ENCODE measurements at places on chromosomes 6 and 20.

DNA sequence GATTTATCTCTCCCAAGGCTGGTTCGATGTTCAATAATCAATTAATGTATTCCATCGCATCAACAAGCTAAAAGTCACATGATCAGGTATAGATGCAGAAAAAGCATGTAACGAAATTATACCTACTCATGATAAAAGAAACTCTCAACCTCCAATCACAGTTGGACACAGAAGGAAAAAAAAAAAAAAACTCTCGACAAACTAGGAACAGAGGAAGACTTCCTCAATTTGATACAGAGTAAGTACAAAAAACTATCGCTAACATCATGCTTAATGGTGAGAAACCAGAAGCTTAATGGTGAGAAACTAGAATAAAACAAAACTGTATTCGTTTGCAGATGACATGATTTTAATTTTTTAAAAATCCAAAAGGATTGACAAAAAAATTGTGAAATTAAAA lies 62.0 kb upstream of the SMIM29 start:
- no peak for DNase-seq

DNA sequence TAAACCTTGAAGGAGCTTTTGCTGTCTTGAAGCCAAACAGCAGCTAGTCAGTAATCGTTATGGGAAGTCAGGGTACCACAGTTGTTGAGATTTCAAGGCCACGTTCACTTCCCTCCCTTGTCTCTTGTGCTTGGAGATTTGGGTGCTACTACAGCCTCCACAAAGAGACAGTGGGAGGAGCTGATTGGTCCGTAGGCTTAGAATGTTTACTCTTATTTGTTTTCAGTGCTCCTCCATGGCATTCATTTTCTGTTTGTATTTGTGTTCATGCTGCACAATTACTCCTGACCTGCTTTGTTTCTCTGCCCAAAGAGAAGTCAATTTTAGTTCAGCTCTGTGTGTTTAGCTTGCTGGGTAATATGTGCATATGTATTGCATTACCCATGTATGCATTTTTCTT lies 147.7 kb downstream of the PRL start:
- no peak for DNase-seq

DNA sequence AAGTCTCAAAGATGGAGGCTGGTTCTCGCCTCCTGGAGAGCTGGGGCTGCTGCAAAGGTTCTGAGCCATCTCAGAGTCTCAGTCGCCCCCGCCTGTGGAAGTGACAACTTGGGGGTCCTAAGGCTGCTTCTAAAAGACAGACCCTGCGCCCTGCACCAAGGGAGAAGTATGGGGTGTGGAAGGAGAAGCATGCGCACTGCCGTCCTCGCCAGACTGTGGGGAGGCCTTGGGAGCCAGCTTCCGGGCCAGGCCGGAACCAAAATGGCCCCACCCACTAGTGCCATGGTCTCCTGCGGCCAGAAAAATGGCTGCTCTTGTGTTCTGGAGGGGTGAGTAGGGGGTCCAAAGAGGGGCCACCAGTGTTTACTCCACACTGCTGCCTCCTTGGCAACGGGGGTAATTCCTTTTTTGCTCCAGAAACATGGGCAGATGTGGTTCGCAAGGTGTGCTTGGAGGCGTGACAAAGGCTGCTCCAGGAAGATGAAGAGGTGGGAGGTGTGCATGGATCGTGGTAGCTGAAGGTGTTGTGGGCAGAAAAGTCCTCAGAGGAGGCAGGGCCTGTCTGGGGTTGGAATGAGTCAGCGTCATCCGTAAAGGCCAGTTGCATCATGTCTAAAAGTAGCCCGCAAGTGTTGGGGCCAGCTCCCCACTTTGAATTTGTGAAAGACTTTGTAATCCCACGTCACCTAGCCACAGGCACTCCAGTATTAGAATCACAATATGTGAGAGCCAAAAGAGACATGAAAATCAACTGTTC lies 329.8 kb upstream of the SOX4 start:
- DNase-seq: no peak

DNA sequence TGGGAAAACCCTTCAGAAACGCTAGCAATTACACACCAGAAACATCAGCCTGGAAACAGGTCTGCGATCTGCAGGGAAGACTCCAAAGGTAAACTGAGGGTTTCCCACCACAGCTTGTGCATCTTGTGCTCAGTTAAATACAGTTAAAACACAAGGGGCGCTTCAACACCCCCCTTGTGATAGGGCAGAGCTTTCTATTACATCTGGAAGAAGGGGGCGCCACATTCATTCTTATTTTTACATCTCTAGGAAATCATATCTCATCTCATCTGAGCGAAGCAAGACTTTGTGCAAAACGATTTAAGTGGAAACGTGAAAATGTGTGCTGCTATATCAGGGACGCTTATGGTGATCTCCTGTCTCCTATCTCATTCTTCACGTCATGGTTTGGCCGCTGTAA lies 58.5 kb downstream of the PRND start:
- DNase-seq: no peak

DNA sequence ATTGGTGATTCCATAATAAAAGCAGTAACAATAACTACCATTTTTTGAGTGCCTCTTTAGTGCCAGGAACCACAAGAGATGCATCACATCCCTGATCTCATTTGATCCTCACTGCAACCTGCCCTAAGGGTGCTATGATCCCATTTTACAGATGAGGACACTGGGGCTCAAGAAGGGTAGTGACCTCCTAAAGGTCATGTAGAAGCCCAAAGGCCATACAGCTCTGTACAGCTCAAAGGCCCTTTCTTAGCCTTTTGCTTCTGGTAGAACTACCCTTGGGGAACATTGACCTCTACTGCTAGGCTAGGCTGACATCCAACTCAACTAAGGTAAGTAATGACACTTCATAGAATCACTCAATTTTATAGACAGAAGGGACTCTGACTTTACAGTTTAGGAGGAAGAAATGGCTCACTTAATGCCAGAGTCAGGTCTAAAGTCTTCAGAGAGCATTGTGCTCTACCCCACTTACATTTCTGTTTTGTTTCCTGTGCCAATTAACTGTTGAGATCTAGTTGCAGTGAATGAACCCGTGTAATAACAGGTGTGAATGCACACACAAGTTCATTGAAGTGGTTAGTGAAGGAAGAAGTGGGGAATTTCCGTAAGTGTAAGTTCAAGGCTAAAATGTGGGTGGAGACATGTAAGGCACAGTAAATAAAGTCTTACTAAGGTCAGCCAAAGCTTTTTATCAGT lies 10.7 kb downstream of the SLC9A8 start:
- DNase-seq: no peak

GRCh38 chr20:58636396-58636982 lies 14.6 kb upstream of the STX16 start:
- DNase-seq: no peak

DNA sequence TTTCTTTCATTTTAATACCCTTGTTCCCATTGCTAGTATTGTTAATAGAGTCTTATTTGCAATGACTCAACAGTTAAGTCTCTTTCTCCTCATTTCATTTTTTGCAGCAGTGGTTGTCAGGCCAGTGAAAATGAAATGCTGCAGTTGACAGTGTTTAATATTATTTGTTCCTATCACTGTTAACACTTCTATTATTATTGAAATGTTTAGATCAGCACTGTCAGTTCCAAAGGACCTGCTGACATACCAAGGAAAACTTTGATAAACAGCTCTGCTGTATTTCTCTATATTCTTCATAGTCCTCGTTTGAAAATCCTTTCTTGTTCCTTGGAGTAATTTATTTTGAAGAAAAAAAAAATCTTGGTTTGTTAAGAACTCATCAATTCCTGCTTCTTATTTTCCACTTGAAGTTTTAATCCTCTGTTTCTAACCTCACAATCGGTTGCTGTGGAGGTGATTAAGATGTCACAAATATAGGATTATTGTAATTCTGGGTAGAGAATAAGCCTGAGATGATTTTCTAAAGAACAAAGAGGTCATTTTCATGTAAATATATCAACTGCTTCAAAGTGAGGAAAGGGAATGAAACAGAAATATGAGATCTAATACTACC lies 1065.9 kb upstream of the CITED2 start:
- DNase-seq: no peak

DNA sequence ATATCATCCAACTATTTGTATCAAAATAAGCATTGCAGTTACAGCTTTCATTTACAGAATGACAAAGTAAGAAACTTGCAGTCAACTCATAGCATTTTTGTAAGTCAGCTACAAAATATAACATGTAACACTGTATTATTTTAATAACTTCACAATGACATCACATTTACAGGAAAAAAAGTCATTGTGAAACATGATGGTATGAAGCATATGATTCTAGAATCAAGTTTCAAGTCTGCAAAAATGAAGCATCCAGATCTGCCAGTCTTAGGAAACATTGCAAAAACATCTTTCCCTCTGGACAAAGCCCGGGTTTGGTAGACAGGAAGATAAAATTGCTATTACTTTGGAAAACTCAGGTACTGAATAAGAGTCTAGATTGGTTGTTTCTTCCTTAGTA lies 263.9 kb upstream of the NT5E start:
- no peak for DNase-seq

DNA sequence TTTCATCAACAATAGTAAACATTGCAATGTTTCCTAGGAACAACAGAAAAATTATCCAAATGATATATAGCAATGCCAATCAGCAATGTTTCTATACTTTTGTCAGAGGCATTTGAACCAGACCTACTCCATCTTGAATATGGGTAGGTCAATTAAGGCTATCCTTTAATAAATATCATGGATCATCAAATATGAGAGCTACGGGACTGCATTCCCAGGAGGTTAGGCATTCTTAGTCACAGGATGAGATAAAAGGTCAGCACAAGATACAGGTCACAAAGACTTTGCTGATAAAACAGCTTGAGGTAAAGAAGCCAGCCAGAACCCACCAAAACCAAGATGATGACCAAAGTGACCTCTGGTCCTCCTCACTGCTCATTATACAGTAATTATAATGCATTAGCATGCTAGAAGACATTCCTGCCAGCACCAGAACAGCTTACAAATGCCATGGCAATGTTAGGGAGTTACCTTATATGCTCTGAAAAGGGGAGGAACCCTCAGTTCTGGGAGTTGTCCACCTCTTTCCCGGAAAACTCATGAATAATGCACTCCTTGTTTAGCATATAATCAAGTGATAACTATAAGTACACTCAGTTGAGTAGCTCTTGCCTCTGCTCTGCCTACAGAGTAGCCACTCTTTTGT lies 8.6 kb upstream of the SERPINB6 start:
- no peak for DNase-seq

DNA sequence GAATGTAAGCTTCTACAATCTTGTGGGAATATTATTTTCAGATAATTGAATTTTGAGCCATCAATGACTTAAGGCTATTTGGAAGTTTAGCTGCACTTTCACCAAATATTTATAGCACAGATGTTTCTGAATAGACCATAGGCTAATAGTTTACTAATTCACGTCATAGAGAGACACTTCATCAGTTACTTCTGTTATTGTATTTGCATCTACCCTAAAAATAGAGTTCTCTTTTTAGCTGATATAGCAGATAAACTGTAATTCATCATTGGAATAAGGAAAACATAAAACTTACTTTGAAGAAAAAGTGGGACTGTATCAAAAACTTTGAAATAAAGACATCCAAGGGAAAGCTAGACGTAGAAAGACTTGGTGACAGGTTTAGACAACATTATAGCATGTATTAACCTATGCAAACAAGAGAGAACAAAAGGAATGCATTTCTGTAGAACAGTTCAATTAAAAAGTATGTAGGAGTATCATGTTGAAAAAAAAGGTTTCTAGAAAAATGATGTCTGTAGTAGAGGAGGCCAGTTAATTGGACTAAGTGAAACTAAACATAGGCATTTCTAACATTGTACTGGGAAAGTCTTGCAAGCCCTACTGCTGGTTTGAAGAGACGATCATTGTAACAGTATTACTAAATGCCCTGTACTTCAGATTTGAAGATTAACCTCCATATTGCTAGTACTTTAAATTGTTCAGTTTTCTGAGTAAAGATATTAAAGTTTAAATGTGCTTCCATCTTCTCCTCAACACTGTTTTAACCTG lies 123.3 kb downstream of the ZFAND3 start:
- no peak for DNase-seq

DNA sequence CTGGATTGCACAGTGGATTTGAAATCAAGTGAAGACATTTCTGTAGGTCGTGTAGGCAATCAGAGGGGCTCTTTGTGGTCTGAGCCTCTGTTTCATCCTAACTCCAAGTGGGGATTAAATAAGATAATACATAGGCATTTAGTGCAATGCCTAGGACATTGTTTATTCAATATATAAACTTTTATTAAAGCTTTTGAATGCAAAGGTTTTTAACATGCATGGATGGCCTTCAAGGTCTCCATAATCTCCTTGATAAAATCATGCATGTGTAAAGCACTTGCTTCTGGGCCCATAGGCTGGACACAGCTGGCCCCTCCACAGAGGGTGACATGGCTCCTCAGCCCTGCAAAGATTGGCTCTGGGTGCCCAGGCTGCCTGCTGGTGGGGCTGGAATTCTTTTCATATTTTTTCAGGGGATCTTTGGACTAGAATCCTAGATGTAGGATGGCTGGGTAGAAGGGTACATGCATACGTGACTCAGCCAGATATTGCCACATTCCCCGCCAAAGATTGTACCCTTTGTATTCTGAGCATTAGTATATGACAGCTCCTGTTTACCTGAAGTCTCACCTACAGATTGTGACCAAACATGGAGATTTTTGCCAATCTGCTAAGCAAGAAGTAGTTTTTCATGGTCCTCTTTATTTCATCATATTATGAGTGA lies 19.0 kb upstream of the AVP start:
- DNase-seq: no peak

DNA sequence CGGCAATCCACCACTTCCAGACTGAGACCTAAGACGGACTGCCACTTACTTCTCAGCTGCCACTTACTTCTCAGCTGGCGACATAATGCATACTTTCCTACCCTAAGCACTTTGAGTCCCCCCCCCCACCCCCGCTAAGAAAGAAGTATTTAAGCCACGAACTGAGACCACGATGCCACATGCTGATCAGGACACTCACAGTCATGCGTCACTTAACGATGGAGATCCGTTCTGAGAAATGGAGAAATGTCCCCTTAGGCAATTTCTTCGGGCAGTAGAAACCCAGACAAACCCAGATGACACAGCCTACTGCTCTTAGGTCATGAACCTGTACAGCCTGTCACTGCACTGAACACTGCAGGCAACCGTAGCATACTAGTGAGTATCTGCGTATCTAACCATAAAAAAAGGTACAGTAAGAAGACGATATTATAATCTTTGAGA lies 690 bp downstream of the IFNGR1 start:
- peak; percentile 7 for DNase-seq

GRCh38 chr6:43014434-43014909 lies 423 bp downstream of the KLHDC3 start:
- no peak for DNase-seq

DNA sequence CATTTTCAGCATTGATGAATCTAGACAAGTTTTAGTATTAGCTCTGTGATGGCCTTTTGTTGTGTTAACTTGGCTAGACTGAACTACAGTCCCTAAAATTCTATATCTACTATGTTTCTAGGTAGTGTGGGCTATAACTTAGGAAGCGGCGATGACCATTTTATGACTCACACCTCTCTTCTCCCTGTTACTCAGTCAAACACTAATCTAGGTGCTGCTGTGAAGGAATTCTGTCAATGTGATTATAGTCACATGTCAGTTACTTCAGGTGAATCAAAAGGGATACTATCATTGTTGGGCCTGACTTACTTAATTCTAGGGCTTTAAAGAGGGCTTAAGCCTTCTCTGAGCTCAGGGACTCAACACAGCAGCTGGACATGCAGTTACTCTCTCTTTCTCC lies 691.5 kb upstream of the MAP3K7 start:
- DNase-seq: no peak
